ENCODE measurements at places on chromosomes 5 and 9. TPM values are rescaled to one million over a fixed set of nuclear protein-coding genes. Genes with fewer than 3 reads are reported as not detected.

The PAXX gene
- 158 TPM for polyA plus RNA-seq

The PCDHGC5 gene
- polyA plus RNA-seq, result not detected

The GPR150 gene
- polyA plus RNA-seq, result 0.44 TPM

The ADAMTS2 gene
- 3.5 TPM for polyA plus RNA-seq

The IL9 gene
- not detected for polyA plus RNA-seq

The SHLD3 gene
- 2.0 TPM for polyA plus RNA-seq

The ADAMTS12 gene
- 0.15 TPM for polyA plus RNA-seq

The ZNF879 gene
- 0.81 TPM for polyA plus RNA-seq

The QSOX2 gene
- 4.5 TPM for polyA plus RNA-seq

The IFNA6 gene
- polyA plus RNA-seq, result not detected

The SCAI gene
- 0.50 TPM for polyA plus RNA-seq

The DMRTA1 gene
- polyA plus RNA-seq, result 1.2 TPM

The SLC26A2 gene
- polyA plus RNA-seq, result 0.81 TPM

The RANBP3L gene
- polyA plus RNA-seq, result 1.4 TPM

The CTXN3 gene
- polyA plus RNA-seq, result not detected

The PLEKHG4B gene
- 0.88 TPM for polyA plus RNA-seq

The CRAT gene
- 28.1 TPM for polyA plus RNA-seq

The CDH6 gene
- 0.31 TPM for polyA plus RNA-seq

The NR5A1 gene
- polyA plus RNA-seq, result 2.4 TPM

The ARPC5L gene
- 55.3 TPM for polyA plus RNA-seq

The COL23A1 gene
- 0.83 TPM for polyA plus RNA-seq

The ZDHHC21 gene
- 3.3 TPM for polyA plus RNA-seq

The TAF11L10 gene
- not detected for polyA plus RNA-seq

The FAM153A gene
- polyA plus RNA-seq, result 0.15 TPM

The MVB12B gene
- 3.1 TPM for polyA plus RNA-seq

The UBTD2 gene
- polyA plus RNA-seq, result 17.7 TPM

The HARS2 gene
- polyA plus RNA-seq, result 13.1 TPM

The PLCXD3 gene
- 3.2 TPM for polyA plus RNA-seq

The LECT2 gene
- polyA plus RNA-seq, result not detected

All from stomach (tissue), 19 donors.